RKO (cell line): ENCODE measurements at places on chromosomes 1 and 21.

DNA sequence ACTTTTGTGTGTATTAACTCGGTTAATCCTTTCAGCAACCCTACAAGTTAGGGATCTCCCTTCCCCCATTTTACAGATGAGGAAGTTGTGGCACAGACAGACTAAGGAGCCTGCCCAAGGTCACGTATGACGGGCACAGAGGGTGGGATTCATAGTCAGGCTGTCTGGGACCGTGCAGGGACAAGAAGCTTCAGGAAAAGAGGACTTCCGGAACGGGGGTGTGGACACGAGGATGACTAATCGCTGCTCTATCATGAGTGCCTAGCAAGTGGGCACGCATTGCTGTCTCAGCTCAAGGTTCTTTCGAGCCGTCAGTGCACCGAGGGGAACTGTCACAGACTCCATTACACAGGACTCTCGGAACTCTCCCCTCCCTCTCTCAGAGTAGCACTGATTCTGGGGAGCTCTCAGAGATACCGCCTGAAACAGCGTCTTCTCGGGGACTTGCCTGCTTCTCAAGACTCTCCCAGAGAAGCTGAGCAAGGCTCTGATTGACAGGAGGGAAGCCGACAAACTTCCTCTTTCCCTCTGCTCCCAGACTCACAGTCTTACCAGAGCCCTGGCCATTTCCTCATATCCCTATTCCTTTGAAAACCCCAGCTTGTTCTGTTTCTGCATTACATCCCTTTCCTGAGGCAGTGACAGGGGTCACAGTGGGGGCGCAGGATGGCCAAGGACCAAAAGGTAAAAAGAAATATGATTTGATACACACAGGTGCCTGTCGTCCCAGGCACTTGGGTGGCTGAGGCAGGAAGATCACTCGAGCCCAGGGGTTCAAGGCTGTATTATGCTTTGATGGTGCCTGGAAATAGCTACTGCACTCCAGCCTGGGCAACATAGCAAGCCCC lies 14.4 kb downstream of the FHAD1 start:
- peak; percentile 16 for DNase-seq

DNA sequence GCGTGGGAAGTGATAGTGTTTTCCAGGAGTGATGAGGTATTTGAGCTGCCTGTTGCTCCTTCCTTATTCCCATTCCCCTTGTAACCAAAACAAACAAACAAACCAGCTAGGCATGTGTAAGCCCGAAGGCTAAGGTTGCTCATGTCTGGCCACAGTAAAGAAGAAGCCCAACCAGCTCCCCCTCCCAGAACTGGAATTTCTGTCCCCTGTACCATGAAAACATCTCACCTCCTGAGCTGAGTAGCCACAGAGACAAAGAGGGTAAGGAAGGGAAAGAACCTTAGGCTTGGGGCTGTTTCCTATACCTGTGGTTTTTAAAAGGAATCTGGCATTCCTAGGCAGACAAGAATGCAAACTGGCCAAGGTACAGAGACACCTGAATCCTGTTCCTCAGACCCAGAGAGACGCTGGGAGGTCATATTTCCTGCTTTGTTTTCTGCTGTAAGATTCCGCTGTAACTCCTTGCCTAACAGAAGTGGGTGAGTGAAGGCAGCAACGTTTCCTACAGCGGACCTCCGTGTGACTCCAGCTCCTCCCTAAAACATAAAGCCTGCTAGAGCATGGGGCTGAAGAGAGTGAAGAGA lies 41.7 kb upstream of the RAB4A start:
- no peak for DNase-seq

GRCh38 chr1:163870666-163871065 lies 548.9 kb downstream of the NUF2 start:
- no peak for DNase-seq

DNA sequence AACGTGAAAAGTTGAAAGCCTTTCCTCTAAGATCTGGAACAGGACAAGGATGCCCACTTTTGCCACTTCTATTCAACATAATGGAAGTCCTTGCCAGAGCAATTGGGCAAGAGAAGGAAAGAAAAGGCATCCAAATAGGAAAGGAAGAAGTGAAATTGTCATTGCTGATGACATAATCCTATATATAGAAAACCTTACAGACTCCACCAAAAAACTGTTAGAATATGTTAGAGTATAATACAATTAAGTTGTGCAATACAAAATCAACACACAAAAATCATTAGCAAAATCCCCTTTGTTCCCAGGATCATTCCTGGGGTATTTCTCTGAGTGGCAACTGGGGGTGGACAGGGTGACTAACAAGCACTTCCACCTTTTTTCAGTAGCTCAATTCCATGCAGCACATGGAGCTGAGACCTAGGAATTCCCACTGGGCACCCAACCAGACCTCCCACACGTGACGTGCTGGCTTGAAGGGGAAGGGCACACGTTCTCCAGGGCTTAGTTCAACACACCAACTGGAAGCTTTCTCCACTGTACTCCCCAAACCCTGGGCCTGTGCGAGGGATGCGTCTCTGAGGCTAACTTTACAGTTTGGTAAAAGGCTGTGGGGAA lies 9.6 kb downstream of the STUM start:
- DNase-seq: no peak

DNA sequence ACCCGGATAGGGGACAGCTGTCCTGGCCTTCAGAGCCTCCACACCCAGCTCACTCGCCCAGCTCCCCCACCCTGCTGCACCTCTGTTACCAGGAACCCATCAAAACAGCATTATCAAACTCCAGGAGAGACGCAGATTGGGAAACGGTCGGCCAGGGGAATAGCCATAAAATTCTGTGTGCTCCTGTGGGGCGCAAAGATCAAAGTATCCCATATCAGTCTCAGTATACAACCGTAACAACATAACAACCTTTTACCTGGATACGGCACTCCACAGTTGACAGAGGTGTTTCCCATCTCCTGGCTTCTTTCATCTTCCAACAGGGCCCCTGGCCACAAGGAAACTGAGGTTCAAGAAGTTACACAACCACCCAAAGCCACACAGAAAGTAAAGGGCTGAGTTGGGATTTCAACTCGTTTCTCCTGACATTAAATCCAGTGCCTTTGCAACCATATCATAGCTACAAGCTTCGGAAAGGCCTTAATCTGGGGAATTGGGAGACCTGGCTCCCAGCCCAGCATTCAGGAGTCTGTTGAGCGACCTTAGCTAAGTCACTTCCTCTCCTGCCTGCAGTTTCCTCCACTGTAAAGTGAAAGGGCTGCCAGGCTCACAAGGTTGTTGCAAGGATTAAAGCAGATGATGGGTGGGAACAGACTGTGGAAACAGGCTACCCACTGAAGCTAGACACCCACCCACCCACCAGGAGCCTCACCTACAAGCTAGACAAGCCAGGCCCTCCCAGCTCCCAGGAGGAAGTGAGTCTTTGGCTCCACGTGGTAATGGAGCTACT lies 8.1 kb upstream of the EPHB2 start:
- no peak for DNase-seq

DNA sequence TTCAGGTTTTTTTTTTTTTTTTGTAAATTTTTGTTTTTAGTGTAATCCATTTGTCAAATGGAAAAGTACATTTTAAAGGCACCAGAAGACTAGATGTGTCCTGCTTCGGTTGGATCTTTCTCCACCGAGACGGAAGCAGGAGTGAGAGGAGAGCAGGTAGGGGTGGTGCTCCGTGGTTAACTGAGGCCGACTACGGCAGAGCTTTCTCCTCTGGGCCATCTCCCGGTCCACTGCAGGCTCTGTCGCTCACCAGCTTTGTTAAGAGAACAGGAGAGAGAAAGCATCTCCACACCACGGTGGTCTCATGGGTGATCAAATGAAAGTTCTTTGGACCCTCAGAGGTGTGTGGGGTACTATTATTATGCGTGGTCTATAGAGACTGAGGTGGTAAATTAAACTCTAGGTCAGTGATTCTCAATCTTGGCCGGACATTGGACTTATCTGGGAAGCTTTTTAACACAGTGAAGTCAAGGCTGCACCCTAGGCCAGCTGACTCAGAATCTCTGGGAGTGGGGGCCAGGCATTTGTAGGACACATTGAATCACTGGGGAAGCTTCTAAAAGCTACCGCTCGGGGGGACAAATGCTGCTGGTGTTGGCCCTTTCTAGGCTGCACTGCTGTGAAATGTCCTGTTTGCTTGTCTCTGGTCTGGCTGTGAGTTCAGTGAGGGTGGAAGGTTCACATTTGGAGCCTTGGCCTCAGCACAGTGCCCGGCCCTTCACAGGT lies 25.0 kb downstream of the ABCA4 start:
- no peak for DNase-seq

GRCh38 chr1:50060279-50060678 lies 36.5 kb upstream of the AGBL4 start:
- DNase-seq: peak; percentile 80

GRCh38 chr1:1891349-1892078 lies 627 bp upstream of the GNB1 start:
- DNase-seq: peak; percentile 54

GRCh38 chr21:35617491-35617890 lies 442.8 kb downstream of the SETD4 start:
- DNase-seq: no peak
